ENCODE measurements at places on chromosomes 3 and 15.

DNA sequence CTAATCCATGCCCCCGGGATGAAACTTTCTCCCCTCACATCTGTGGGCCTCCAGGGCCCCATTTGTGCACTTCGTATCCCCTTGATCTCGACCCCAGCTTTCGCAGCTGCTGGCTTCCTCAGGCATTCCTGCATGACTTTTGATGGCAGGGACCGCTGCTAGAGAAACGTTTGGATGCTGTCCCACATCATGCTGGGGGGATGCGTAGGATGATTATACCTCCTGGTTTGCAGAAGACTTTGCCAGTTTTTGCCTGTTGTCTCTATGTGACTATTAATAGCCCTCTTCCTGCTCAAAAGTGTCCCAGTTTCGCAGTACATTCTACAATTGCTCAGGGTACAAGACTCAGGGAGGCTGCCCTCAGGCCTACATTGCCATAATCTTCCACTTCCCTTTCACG, 10.4 kb upstream of the KCNAB1 start:
- no peak for DNase-seq

GRCh38 chr15:84782346-84782745, 34.0 kb downstream of the ZNF592 start:
- no peak for DNase-seq

DNA sequence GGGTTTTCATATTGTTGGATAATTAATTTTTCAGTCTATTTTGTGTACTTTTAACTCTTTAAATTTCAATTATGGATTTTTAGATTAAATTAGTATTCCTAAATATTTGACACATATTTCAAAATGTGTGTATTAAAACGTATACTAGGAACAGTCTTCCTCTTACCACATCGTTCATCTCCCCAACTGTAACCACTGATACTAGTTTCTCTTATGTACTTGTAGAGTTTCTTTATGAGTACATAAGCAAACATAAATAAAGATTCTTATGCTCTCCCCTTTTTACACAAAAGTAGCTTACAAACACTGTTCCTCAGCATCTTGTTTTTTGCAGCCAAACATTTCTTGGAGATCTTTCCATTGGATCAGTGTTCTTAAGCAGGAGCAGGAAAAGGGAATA, 45.9 kb downstream of the CMSS1 start:
- no peak for DNase-seq

GRCh38 chr3:152307829-152308474, 39.2 kb downstream of the MBNL1 start:
- no peak for DNase-seq

DNA sequence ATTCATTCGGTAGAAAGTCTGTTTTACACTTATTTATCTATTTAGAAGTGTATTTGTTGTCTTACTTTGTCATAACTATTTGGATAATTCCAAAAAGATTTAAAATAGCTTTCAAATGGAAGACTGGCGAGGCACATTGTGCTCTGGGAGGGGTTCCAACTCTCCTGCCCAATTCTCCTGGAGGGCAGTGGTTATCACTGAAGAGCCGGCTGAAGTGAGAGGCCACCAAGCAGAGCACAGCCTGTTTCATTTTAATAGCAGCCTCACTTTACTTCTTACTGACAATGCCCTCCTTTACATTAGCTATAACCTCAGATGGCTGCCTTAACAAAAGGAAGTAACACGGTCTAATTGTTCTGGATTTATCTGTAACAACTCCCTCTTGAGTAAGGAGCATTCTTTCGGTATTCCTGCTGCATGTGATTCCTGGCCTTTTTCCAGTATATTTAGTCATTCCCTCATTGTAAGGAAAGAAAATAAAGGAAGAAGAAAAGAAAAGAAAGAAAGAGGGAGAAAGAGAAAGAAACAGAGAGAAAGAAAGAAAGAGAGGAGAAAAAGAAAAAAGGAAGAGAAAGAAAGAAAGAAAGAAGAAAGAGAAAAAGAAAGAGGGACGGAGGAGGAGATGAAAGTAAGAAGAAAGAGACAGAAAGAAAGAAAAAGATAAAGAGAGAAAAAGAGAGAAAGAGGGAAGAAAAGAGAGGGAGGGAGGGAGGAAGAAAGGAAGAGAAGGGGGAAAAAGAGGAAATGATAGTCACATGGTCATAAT, 339.8 kb upstream of the WNT5A start:
- no peak for DNase-seq

GRCh38 chr15:33284336-33284735, 26.4 kb upstream of the RYR3 start:
- no peak for DNase-seq

- no peak for DNase-seq
These were observed 26.4 kb upstream of the MYZAP start for GRCh38 chr15:57565311-57565710.

- DNase-seq: no peak
These were observed 66.4 kb upstream of the SNRPA1 start for GRCh38 chr15:101361418-101361817.

GRCh38 chr3:18439281-18439680, 14.1 kb upstream of the SATB1 start:
- DNase-seq: no peak

GRCh38 chr3:33787328-33788009, 11.0 kb upstream of the PDCD6IP start:
- DNase-seq: peak; percentile 20

DNA sequence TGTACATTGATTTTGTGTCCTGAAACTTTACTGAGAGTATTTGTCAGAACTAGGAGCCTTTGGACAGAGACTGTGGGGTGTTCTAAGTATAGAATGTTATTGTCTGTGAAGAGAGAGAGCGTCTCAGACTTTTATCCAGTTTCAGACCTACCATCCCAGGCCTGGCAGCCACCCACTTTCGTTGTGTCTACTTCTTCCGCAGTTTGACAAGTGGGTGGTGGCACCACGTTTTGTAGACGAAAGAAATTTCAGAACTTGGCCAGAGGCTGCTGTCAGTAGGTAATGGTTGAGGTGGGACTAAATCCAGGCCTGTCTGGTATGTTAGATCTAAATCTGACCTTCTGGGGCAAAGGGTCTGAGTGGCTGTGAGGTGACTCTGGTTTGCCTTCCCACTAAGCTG, 13.4 kb upstream of the TRAK1 start:
- DNase-seq: no peak

- peak; percentile 28 for DNase-seq
These were observed 660.1 kb upstream of the CFAP20DC start for GRCh38 chr3:59709702-59710553.

- DNase-seq: no peak
These were observed 5.0 kb downstream of the LMCD1 start for GRCh38 chr3:8506571-8507061.
